ENCODE measurements at places on chromosomes 7 and 10.

- peak; percentile 78 for DNase-seq
These were observed 116.2 kb upstream of the LAMB4 start for GRCh38 chr7:108246227-108246837.

- DNase-seq: no peak
These were observed 133.0 kb upstream of the NEBL start for GRCh38 chr10:21030091-21030490.

- peak; percentile 96 for DNase-seq
These were observed at the start of gene CALU for GRCh38 chr7:128739048-128739962. CALU (plus strand) TSS chr7:128739359; CDS start chr7:128748584, 9,225 bp downstream.

DNA sequence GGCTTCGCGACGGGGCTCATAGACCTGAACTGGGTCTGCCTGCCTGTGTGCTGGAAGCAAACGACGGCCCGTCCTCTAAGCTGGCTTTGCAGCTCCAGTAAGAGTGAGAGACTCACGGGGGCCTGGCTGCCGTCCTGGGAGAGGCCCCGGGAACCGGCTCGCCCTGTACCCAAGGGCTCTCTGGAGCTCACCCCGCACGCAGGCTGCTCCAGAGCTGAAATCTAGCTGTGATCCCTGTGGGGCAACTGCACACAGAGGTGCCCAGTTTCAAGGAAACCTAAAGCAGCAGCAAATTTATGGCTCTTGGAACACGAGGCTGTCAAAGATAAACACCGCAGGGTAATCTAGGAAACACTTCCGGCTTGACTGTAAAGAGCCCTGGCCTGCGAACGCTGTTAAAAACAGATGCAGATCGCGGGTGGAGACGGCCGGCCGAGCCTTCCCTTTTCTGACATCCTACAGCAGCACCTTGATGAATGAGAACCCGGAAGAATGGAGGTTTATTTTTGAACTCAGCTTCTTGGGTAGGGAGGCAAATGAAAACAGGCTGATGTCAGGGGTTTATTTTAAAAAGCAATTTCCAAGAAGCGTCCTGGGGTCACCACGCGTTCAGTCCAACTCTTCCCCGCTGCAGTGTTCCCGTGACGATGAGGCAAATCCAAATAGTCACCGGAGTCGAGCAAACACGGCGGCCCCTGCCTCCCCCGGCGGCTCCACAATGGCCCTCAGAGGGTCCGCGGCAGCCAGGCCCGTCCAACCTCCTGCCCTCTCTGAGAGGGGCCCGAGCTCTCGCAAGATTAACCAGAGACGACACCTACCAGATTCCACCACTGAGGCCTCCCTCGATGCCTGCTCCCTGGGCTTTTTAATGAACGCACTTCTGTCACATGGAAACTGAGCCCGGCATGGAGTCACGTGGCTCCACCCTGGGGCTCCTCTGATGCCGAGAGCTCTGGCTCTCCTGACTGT is 29.6 kb downstream of the AMZ1 start:
- DNase-seq: no peak

DNA sequence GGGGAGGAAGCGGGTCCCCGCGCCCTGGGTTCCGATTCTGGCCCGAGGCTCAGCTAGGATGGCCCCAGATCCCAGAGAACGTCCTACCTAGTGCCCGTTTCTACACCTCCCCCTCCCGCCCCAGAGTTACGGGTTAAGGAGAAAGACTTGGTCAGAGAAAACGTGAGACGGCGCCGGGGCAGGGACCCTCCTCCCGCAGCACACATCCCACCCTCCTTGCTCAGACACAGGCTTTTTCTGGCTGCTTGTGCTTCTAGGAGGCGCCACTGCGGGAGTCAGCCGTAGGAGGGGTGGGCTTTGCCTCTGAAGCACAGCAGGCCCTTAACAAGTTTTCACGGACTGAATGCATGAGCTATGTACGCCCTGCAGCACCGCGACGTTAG is 104.9 kb upstream of the LEP start:
- no peak for DNase-seq

- no peak for DNase-seq
These were observed 817 bp upstream of the IL15RA start for GRCh38 chr10:5978230-5978489.

All from mucosa of gallbladder (tissue), 1 donor.